ENCODE measurements at places on chromosomes 4 and X.

DNA sequence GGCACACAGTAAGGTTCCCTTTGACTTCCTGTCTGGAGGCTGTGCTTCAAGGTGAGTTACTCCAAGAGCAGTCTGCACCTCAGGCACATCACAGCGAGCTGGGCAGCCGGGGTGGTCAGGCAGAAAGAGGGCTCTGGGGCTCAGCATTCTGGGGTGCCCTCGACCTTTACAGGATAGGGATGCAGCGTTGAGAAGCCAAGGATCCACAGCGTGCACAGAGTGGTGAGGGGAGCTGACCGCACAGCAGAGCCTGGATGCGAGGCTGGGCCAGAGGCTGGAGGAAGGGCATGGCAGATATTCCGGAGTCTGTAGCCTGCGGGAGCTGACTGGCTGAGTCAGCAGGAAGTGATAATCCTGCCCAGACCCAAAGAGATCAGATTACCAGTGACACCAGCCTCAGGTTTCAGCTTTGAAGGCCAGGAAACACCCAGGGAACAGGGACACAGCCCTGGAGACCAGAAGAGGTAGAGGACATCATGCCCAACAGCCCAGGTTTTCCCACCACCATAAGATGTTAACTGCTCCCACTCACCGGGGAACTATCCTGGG is 38.4 kb upstream of the PDLIM3 start:
- DNase-seq, result no peak

GRCh38 chrX:11269996-11270395 is 23.2 kb upstream of the AMELX start:
- DNase-seq, result no peak

- DNase-seq, result no peak
These were observed 1.9 kb downstream of the TLR7 start for GRCh38 chrX:12868747-12869146.

GRCh38 chrX:16516232-16516876 is 133.6 kb upstream of the S100G start:
- DNase-seq, result no peak

DNA sequence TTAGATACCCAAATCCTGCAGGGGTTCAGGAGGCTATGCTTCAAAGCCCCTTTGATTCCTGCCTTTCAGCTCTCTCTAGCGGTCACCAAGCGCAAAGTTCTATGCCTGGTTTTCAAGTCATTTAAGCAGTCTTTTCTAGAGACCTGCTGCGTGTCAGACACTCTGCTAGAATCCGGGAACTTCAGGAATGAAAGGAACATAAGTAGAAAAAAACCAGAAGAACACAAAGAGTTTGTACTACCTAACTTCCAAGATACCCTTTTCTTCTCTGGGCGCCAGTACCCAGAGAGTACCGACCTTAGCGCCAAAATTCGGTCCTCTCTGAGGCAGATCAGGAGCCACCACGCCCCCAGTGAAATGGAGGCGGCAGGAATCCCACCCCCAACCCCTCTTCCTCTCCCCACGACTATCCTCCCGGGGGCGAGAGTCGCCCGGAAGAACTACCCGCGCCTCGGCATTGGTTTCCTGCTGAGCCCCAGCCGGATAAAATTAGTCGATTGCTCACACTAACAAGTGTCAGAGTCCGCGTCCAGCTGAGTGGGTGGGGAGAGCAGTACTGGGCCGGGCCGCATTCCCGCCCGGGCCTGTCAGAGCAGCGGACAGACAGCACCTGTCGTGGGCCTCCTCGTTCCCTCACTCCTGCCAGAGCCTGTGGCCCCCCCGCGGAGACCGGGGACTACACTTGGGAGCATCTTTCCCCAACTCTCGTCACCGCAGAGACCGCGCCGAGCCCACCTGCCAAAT is 78.8 kb downstream of the RLIM start:
- DNase-seq, result peak; percentile 26
